Osteoblast (primary cell): ENCODE measurements at places on chromosomes 12 and 14. TPM values are rescaled to one million over a fixed set of nuclear protein-coding genes. Genes with fewer than 3 reads are reported as not detected.

DNA sequence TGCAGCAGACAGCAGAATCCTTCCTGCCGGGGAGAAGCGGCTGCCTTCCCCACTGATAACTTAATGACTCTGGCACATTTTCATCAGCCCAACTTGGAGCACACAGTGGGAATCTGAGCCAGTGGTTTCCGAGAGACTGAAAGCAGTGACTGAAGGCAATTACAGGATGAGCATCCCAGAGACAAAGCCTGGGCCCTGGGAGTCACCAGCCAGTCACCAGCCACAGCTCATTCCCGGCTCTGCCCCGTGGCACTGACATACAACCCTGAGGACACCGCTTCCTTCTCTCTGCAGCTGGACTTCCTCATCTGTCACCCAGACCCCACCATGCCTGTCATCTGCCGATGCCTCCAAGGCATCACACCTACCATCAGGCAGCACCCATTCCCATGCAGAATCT lies 192.3 kb downstream of the DPF3 start:
- no peak for DNase-seq

FAM161B gene
- total RNA-seq, result 5.1 and 5.6 TPM in 2 replicates

- DNase-seq, result no peak
These were observed 216.7 kb downstream of the VRK1 start for GRCh38 chr14:97013878-97014277.

DNA sequence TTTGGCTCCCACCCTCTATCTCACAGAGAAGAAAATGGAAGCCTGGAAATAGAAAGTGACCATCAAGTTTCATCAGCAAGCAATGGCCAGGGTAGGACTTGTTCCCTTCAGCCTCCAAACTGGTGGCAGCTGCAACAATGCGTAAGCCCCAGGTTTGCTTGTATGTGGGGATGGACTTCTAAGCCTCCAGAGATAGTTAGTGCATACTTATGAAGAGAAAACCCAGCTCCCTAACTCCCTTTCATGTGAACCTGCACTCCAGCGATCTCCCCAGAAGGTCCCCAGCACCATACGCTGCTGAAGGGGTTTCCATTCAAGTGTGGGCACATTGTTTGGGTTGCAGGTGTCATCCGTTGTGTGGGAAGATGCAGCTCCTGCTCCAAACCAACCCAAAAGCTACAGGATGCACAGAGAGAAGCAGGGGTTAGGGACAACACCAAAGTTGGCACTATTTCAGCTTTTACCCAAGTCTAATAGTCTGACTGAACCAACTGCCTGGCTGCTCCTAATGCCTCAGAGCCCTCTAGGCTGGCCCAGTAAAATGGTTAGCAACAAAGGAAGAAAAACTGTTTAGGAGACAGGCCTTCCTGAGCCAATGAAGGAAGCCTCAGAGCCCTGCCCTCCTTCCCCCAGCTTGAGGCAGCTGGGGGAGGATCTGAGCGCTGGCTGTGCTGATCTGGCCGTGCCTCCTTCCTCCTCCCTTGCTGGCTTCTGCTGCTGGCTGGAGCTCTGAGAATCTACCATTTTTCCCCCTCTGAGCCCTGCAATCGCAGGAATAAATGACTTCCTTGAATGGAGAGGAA lies 12.3 kb downstream of the ZFP36L1 start:
- DNase-seq, result peak; percentile 73
